AG09309 (cell line): ENCODE measurements at places on chromosomes 4 and X.
A peak's percentile ranks its signal among the peaks of the same experiment; 100 is the strongest.

DNA sequence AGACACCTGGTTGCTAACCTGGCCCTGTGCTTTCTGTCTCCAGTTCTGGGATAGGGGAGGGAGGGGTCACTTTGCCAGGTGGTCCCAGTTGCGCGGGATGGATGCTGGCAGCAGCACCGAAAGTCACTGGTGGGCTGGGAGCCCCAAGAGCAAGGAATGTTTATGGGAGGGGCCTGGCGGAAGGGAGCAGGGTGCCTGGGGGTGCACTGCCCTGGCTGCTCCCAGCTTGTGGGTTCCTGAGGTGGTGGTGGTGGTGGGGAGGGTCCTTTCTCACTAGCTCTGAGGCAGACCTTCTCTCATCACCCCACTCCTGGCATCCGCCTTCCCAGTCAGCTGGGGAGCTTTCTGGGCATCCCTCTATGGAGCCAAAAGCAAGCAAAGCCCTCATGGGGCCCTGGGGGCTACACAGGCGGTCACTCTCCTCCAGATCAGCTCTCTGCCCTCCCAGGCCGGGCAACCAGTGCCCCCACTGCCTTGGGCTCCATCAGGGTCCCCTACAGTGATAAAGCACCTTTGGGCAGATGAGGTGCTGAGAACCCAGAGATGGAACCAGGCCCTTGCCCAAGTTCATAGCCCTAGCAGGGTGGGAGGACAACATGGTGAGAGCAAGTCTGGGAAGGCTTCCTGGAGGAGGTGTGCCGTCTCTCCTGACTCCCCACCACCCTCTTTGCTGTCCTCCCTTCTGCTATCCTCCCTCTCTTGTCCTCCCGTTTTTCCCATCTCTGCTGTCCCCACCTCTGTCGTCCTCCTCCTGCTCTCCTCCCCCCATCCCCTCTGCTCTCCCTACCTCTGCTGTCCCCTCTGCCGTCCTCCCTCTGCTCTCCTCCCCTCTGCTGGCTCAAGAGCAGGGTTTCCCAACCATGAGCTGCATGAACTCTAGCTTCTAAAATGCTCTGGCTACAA, 16.0 kb downstream of the FGFR3 start:
- DNase-seq = no peak

DNA sequence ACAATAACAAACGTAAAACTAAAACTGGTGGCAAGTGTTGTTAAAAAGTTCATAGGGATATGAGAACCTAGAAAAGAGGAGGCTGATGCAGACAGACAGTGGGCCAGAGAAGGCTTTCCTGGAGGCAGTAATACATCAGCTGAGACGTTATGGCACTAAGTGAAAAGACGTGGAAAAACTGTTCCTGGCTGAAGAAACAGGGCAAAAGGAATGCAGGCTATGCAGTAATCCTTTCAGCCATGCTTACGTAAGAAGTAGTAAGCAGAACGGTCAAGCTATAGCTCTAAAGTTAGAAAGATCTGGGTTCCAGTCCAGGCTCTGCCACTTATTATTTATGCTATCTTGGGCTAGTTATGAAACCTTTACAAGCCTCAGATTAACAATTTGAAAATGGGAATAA, 6.4 kb downstream of the LAMTOR3 start:
- no peak for DNase-seq

- peak; percentile 2 for DNase-seq
Measured at GRCh38 chrX:73683236-73683859, 120.4 kb downstream of the CHIC1 start.

DNA sequence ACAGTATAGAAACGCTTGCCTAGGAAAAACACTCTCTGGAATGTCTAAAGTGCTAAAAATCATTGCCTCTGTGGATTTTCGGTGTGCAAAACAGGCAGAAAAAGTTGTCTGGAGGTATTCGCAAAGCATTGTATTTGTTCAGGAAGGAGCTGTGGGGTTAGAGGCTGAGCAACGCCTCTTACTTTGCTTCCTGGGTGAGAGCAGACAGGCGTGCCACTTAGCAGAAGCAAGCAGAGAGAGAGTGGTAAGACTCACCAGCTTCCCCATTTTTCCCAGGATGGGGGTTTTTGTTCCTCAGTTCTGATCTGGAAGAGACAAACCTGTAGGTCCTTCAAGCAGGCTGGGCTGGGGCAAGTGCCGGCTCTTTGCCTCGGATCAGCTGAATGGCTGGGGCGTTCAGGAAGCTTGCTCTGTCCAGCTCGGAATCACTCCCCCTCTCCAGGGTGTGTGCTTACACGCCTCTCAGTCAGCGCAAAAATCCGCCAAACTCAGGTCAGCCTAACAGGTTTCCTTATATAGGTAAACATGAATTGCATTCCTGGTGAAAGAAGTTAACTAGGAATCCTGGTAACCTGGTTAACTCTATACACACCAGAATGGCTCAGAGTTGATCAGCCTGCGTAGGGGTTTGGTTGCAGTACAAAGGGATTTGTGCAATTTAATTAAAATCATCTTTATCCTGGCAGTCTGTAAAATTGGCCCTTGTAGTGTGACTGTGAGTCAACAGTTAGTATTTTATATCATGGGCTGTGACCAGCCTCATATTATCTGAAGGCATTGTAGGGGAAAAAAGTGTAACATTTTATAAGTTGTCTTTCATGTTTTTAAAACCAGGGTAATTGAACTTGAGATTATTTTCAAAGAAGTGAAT, 213.1 kb upstream of the MID1 start:
- no peak for DNase-seq

GRCh38 chrX:153974003-153974725, 1.6 kb downstream of the TMEM187 start:
- no peak for DNase-seq

DNA sequence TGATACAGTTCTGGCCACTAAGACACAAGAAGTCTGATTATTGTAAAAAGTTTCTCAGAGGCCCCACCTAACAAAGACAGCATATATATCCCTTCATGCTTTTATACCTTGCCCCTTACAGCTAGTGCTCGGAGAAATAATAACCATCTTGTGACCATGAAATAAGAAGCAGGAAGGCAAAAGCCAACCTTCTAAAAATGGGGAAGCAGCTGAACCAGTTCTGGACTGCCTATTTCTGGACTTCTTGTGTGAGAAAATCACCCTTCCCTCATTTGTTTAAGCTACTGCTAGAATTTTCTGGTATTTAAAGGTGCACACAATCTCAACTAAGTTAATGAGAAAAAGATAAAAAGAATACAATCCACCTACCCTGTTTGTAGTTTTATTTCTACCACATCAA, 87.5 kb downstream of the CNOT6L start:
- DNase-seq = no peak

- no peak for DNase-seq
Measured at GRCh38 chrX:54640736-54641135, 110.7 kb downstream of the GNL3L start.

GRCh38 chrX:137178392-137178791, 144.6 kb upstream of the GPR101 start:
- no peak for DNase-seq

DNA sequence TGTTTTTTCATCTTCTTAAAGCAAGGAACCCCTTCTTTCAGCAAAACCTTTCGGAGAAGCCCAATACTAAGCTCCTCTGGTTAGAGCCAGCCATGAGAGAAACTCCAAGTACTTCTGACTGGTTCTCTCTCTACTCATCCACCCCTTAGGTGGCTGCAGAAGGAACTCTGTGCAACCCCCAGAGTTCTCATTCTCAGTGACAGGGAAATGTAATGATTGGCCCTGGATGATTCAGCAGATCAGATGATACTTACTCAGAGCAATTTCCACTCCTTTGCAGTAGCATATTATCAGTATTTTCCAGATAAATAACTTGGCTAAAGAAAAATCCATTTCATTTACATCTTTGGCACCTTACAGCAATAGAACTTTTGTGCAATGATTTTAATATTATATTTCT, 3.2 kb downstream of the SPP1 start:
- DNase-seq = no peak

DNA sequence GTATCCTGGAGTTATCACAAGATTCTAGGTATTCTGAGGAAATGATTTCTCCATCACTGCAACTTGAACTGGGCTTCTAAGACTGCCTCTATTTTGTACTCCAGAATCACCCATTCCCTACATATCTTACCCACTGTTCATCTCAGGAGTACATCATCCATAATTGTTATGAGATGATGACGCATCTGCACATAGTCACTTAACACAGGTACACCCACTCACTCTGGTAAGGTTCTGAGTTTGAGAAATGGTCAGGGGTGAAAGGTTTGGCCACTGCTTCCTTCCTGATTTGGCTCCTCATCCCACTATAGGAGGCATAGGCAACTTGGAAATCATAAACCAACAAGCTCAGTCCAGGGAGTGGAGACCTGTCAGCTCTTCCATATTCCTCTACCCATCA, 143.9 kb downstream of the GLRA2 start:
- no peak for DNase-seq

DNA sequence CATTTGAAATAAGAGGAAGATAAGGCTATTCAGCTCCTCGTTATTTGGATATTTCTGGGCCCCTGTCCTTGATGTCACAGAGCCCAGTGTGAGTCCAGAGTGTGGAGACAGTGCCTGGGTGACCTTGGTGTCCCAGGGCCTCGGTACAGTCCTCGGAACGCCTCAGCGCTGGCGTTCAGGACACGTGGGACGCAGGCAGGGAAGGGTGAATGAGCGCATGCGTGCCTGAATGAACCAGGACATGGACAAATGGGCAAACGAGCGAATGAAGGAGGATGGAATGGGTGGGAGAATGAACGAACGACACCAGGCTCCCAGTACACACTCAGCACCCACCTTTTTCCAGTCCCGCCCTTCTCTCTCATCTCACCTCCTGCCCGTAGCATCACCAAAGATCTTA, 44.2 kb downstream of the EVC start:
- no peak for DNase-seq

DNA sequence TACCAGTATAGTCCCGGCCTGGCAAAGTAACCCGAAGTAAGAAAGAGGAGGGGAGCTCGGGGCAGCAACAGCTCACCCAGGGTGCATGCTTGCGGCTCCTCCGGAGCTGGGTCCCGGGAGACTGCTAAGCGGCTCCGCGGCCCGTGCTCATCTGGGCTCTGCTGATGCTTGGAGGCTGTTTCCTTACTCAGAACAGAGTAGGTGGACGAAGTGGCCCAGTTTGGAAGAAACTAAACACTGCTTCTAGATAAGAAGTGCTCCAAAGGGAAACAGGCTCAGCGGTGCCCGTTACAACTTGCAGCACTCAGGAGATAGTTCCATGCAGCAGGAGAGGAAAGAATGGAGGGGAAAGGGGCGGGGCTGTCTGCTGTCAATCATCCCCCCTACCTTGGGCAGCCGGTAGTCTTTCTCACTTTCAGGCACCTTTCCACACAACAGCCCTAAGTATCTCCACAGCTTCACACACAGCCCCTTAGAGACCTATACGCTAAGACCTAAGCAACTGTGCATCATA, at the start of gene COL4A6:
Gene COL4A6, minus strand, starts transcription at position 313 of the 514 bp plus-strand sequence. Its CDS starts 226 bp downstream, at position 87.
- no peak for DNase-seq

GRCh38 chrX:39253551-39253950, 452.3 kb downstream of the MID1IP1 start:
- no peak for DNase-seq
